ENCODE measurements at places on chromosomes 11 and 22.
A peak's percentile ranks its signal among the peaks of the same experiment; 100 is the strongest.

DNA sequence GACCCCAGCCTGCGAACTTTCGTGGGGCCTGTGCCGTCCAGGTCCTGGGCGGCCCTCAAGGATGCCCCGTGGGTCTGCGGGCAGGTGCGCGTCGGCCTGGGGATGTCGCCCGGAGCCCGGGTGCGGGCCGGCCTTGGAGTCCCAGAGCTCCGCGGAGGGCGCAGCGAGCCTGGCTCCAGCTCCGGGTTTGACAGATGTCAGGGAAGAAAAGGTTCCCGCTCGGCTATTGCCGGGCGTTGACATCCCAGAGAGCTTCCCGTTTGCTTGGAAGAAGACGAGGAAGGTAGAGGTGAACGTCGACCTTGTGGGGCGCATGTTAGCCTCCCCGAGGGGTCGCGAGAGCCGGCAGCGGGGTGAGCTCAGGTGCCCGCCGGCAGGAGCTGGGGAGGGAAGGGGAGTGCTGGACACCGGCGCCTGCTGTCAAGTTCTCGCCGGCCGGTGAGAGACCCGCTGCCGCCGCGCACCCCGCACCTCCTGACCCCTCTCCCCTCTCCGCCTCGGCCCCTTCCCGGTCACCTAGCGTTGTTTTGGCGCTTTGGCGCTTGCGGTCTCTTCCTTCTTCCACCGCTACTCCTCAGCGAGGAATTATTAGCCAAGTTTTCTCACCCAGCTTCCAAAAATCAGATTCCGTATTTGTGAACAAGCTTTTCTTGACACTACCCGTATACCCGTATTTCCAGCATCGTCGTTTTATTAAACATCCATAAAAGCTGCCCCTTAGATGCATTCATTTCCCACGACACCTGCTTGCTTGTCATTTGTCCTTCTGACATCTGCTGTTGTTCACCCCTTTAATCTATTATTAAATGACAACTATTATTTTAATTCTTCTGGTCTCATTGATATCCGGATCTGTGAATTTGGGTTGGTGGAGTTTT lies 1.3 kb downstream of the BMAL1 start:
- H3K27ac ChIP-seq, result peak overlapping the region; percentile 94
- H3K27me3 ChIP-seq, result peaks cover 13% of the 10 kb centered on the region
- peaks cover 5% of the 10 kb centered on the region for H3K36me3 ChIP-seq
- H3K4me3 ChIP-seq, result peak overlapping the region; percentile 94

- H3K4me3 ChIP-seq, result no peak overlapping the region
- no peak overlapping the region for H3K27ac ChIP-seq
- no peaks in the 10 kb centered on the region for H3K27me3 ChIP-seq
- H3K36me3 ChIP-seq, result peaks cover 7% of the 10 kb centered on the region
- H3K4me1 ChIP-seq, result peaks cover 4% of the 10 kb centered on the region
These were observed 34.8 kb downstream of the KCNQ1OT1 start for GRCh38 chr11:2664791-2665525.

DNA sequence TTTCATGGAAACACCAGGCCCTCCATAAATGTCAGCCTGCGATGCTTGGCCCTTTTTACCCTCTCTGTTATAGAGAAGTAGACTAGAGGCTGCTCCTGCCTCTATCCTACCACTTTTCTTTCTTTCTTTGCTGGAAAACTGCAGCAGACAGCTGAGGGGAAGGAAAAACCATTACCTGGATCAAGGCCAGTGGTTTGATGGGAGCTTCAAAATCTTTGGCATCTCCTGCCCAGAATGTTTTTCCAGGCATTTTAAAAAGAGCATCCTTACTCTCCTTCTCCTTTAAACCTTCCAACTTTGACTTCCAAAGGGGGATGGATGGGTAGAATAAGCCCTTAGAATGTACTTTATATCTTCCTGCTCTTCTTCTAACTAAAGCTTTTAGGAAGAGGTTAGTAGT lies 44.9 kb downstream of the EXT2 start:
- H3K27me3 ChIP-seq, result no peaks in the 10 kb centered on the region
- no peak overlapping the region for H3K27ac ChIP-seq
- H3K4me1 ChIP-seq, result no peaks in the 10 kb centered on the region
- DNase-seq, result no peak
- H3K4me3 ChIP-seq, result no peak overlapping the region

DNA sequence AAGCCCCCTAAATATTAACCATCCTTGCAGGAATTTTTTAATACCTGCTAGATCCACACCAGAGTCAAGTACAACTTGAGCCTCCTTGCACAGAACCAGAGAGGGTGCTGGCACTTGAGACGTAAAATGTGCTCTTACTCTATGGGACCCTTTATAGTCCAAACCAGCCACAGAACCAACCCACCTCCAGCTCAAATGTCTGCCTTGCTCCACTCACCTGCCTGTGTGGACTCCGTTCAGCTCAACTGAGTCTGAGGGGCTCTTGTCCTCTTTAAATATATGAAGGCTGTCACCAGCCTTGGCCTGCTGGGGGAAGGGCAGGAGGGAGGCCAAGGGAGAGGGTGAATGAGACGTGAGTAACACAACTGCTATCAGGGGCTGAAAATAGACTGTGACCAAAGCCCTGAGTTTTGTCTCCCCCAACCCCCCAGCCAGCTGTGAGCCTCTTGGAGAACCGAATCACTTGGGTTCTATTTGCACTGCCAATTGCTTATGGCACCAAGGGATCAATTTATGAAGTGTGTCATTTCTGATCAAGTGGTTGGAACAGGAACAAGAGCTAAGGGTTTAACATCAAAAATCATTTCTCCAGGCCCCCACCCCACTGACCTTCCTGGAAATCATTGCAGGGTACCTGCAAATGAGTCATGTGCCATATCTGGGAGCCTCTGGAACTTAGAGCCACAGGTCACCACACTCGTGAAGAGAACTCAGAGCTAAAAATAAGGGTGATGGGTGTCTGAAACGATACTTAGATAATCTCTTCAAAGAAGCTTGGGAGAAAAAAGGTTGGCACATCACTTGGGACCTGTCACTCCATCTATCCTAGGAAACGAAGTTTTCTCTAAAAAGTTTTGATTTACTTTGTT lies at the start of gene CSRP3:
TSS of gene CSRP3 (minus strand) at position 247 of the 869 bp plus-strand sequence. CDS start 9,535 bp downstream, outside the sequence.
- H3K4me3 ChIP-seq, result peak within 1 kb of the TSS; percentile 9
- H3K4me1 ChIP-seq, result no peaks in the 10 kb centered on the region
- no peak for DNase-seq
- no peak within 1 kb of the TSS for H3K27ac ChIP-seq

GRCh38 chr11:64898076-64898445 lies 18.9 kb downstream of the ATG2A start:
- H3K36me3 ChIP-seq, result peaks cover 6% of the 10 kb centered on the region
- no peak overlapping the region for H3K4me3 ChIP-seq
- peak overlapping the region; percentile 100 for H3K27ac ChIP-seq
- H3K27me3 ChIP-seq, result no peaks in the 10 kb centered on the region
- peaks cover 29% of the 10 kb centered on the region for H3K4me1 ChIP-seq
- DNase-seq, result no peak

- H3K4me1 ChIP-seq, result no peaks in the 10 kb centered on the region
- no peaks in the 10 kb centered on the region for H3K36me3 ChIP-seq
- H3K27me3 ChIP-seq, result no peaks in the 10 kb centered on the region
- no peak overlapping the region for H3K4me3 ChIP-seq
- DNase-seq, result no peak
These were observed 655.1 kb upstream of the ARHGAP42 start for GRCh38 chr11:100031973-100032372.

DNA sequence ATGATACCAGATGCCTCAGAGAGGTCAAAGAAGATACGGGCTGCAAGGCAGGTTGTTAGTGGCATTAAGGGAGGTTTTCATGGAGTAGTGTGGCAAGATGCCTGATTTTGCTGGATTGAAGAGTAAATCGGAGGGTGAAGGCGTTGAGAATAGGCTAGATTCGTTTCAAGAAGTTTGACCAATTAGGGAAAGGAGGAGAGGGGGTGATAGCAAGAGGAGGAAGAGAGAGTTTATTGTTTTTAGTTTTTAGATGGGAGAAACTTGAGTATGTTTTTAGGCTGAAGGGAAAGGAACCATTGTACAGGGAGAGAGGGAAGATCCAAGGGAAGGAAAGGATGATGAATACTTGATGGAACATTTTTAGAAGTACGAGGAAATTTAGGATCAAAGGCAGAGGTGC lies 16.5 kb downstream of the CSTPP1 start:
- DNase-seq, result no peak
- H3K36me3 ChIP-seq, result peaks cover 4% of the 10 kb centered on the region
- H3K27me3 ChIP-seq, result no peaks in the 10 kb centered on the region
- H3K4me1 ChIP-seq, result peaks cover 18% of the 10 kb centered on the region
- no peak overlapping the region for H3K4me3 ChIP-seq
- peak overlapping the region; percentile 79 for H3K27ac ChIP-seq

- no peaks in the 10 kb centered on the region for H3K4me1 ChIP-seq
- DNase-seq, result no peak
- H3K36me3 ChIP-seq, result peaks cover 2% of the 10 kb centered on the region
- peaks cover 69% of the 10 kb centered on the region for H3K27me3 ChIP-seq
- H3K27ac ChIP-seq, result no peak overlapping the region
- H3K4me3 ChIP-seq, result peak overlapping the region; percentile 73
These were observed 1.1 kb downstream of the SHANK2 start for GRCh38 chr11:71251151-71251721.

DNA sequence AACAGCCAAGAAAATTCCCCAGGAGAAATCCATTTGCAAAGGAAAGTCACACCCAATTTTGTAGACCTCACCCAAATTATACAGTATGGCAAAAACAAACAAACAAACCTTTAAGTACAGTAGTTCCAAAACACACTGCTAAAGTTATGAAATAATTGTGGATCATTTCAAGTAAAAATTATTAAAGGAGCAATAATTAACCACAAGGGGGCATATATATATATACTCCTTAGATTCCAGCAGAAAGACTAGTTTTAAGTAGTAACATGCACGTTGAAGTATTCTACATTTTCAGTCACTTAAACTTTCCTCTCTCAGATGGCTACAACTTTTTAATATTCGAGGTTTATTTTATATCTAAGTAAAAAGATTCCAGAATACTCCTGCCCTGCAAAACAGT lies 26.8 kb downstream of the RNF141 start:
- no peak overlapping the region for H3K4me3 ChIP-seq
- H3K27me3 ChIP-seq, result no peaks in the 10 kb centered on the region
- peaks cover 7% of the 10 kb centered on the region for H3K4me1 ChIP-seq
- no peak for DNase-seq
- H3K36me3 ChIP-seq, result peaks cover 7% of the 10 kb centered on the region

DNA sequence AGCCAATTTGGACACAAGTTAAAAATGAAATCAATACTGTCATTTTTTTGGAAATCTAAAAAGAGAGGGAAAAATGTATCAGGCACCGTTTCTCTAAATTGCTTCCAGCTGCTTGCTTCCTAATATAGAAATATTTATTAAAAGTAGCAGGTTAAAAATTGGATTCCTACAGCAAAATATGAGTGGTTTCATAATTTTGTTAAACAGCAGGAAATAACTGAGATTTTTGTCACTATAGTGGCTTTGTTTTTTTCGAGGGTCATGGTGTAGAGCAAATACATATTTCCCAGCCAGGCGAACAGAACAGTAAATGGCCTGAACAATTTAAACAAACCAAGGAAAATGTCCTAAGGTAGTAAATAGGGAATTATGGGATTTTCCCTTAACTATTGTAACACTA lies 159.7 kb downstream of the DDX10 start:
- H3K27ac ChIP-seq, result no peak overlapping the region
- peaks cover 4% of the 10 kb centered on the region for H3K36me3 ChIP-seq
- no peak overlapping the region for H3K4me3 ChIP-seq

GRCh38 chr11:2290351-2290841 lies 11.3 kb downstream of the C11orf21 start:
- peaks cover 7% of the 10 kb centered on the region for H3K36me3 ChIP-seq
- DNase-seq, result no peak
- H3K27me3 ChIP-seq, result peaks cover 7% of the 10 kb centered on the region
- no peak overlapping the region for H3K27ac ChIP-seq

- peak overlapping the region; percentile 93 for H3K27ac ChIP-seq
- DNase-seq, result peak; percentile 79
- no peaks in the 10 kb centered on the region for H3K27me3 ChIP-seq
- peaks cover 33% of the 10 kb centered on the region for H3K4me1 ChIP-seq
These were observed 741 bp upstream of the TMEM179B start for GRCh38 chr11:62786318-62787004.

GRCh38 chr11:117315285-117316196 lies 515 bp downstream of the BACE1 start:
- peaks cover 3% of the 10 kb centered on the region for H3K36me3 ChIP-seq
- H3K4me3 ChIP-seq, result peak overlapping the region; percentile 85
- peaks cover 29% of the 10 kb centered on the region for H3K27me3 ChIP-seq
- no peak overlapping the region for H3K27ac ChIP-seq
- H3K4me1 ChIP-seq, result peaks cover 14% of the 10 kb centered on the region

All from T-helper 17 cell (primary cell).